Mucosa of descending colon (tissue), 3 donors: ENCODE measurements at places on chromosomes 6 and 20.
A peak's percentile ranks its signal among the peaks of the same experiment; 100 is the strongest.

GRCh38 chr6:5680095-5680494 is 326.6 kb downstream of the NRN1 start:
- no peak for DNase-seq

- DNase-seq = peak; percentile 90
Measured at GRCh38 chr6:156776840-156777576, at the start of gene ARID1B. Gene ARID1B, plus strand, starts transcription at chr6:156777378. Its CDS starts 303 bp downstream, at chr6:156777681.

DNA sequence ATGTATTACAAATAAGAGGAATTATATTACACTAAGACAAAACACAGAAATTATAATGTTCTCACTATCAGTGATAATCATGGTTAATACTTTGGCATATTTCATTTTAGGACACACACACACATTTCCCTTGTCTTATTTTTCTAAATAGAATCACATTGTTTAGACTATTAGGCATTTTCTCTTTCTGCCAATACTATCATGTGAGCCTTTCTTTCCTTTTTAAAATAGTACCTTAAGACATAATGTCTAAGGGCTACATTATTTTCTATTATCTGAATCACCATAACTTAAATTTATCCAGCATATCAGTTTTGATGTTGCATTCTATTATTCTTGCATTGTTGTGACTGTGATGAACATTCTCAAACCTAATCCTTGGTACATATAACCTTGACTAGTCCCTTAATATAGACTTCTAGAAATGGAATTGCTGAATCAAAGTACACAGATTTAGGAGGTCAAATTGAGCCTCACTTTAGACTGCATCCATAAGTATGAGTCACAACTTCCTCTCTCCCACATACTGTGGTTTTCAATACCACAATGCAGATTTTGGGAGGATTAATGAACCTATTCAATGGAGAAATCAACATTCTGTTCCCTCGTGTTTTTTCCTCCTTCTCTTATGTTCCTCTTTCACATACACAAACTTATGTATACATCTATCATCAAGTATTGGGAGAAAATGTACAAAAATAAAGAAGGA is 212.6 kb downstream of the MOXD1 start:
- DNase-seq = no peak

- no peak for DNase-seq
Measured at GRCh38 chr6:133632906-133633305, 256.0 kb upstream of the TCF21 start.

- DNase-seq = no peak
Measured at GRCh38 chr6:31293343-31293742, 21.5 kb upstream of the HLA-C start.

- DNase-seq = no peak
Measured at GRCh38 chr6:90660931-90661330, 74.1 kb upstream of the MAP3K7 start.

- DNase-seq = no peak
Measured at GRCh38 chr20:32638848-32639247, 34.9 kb downstream of the C20orf203 start.

GRCh38 chr6:113457198-113457597 is 399.9 kb upstream of the MARCKS start:
- no peak for DNase-seq

DNA sequence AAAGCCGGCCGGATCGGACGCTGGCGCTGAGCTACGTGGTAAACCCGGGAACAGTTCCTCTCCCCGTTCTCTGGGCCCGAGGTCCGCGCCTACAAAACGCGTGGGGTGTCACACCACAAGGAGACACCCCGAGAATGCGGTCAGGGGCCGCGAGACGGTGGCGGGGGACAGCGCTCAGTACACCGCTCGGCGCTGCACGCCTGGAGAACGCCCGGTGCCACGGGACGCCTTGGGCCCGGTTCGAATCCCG is 670 bp downstream of the NCOA5 start:
- DNase-seq = no peak

- DNase-seq = no peak
Measured at GRCh38 chr20:60868316-60868891, 383.7 kb upstream of the CDH4 start.

DNA sequence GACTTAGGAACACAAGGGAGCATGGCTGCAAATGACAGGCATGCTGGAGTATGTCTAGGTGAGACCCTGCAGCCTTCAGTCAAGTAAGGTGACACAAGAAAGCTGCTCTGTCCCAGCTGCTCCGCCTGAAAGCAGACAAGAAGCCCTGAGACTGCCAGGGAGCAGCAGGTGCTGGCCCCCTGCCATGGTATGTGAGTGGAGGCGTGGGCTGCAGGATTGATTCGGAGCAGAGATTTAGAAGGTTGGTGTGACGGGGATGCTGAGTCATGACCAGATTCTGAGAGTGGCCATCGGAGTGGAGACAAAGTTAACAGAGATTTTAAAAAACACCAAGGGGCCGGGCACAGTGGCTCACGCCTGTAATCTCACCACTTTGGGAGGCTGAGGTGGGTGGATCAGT is 17.8 kb downstream of the LRP11 start:
- no peak for DNase-seq

GRCh38 chr20:31570735-31571617 is 34.1 kb upstream of the ID1 start:
- DNase-seq = no peak

GRCh38 chr20:54822386-54822785 is 347.0 kb downstream of the DOK5 start:
- no peak for DNase-seq

- DNase-seq = no peak
Measured at GRCh38 chr6:105211831-105212230, 32.0 kb upstream of the POPDC3 start.

DNA sequence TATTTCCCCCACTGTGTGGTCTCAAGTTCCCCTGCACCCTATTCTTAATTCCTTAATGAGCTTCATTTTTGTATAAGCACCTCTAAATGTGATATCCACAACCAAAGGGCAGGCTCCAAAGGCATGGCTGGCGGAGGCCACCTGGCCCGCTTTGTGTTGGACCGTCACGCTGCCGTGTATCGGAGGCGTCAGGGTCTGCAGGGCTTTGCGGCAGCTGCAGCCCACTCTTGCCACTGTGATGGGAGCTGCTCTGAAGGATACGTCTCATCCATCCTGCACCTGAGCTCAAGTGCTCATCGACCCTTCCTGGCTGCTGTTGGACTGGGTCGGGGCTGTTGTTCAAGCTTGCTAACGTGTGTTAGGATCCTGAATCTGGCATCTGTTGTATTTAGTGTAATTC is 177.6 kb downstream of the ARID1B start:
- no peak for DNase-seq

- DNase-seq = no peak
Measured at GRCh38 chr6:111922454-111923297, 49.4 kb upstream of the FYN start.

DNA sequence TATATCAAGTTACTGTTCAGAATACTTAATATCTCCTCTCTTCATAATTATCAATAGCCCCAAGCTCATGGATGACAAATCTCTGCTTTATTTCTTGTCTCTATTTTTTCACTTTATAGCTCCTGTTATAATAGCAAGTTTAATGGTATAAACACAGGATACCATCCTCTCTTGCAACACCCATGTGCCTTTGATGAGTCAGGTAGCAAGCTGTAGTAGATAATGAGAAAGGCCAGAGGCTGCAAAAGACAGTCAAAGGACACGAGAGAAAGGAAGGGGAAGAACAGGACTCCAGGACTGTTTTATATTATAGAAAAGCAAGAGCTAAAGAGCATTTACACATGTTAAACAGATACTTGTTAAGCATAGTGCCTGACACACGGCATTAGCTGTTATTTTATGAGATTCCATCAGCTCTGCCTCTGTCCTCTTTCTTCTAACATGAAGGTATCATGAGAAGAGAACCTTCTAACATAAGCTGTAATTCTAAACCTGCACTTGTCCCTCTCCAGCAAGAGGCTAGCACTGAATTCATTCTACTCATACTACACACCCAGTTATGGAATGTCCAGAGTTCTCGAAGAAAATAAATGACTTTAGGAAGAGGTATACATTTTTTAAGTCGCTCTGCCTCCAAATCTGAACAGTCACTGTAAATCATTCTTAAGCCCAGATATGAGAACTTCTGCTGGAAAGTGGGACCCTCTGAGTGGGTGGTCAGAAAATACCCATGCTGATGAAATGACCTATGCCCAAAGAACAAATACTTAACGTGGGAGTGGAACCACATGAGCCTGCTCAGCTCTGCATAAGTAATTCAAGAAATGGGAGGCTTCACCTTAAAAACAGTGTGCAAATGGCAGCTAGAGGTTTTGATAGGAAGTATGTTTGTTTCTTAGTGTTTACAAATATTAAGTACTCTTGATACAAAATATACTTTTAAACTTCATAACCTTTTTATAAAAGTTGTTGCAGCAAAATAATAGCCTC is 45.0 kb downstream of the NT5E start:
- no peak for DNase-seq
